AG04450 (cell line): ENCODE measurements at places on chromosomes 7 and 10.

GRCh38 chr10:3085785-3086567 lies 18.6 kb downstream of the PFKP start:
- no peak for DNase-seq

- DNase-seq, result no peak
Measured at GRCh38 chr10:20233423-20233822, 417.2 kb downstream of the PLXDC2 start.

- DNase-seq, result no peak
Measured at GRCh38 chr10:117652228-117653169, 110.0 kb downstream of the EMX2 start.

GRCh38 chr7:2982831-2983230 lies 60.8 kb downstream of the CARD11 start:
- no peak for DNase-seq

DNA sequence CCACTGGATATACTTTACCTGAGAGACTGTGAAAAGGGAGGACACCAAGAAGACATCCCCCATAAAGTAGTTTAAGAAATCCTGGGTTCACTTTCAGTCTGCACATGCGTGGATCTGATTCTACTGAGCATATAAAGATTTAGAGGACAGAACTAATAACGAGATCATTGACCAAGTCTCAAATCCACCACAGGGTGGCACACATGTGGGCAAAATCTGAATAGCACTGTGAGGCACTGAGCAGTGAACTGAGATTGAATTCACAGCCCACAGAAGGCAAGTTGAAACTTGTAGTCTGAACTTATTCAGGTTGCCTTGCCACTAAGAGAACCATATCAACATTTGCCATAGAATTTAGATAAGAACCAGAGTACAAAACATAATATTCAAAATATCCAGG lies 818.6 kb downstream of the GRID1 start:
- no peak for DNase-seq
